ENCODE measurements at places on chromosomes 3 and 15.

- no peak for DNase-seq
Measured at GRCh38 chr3:136239094-136239493, 11.0 kb upstream of the PCCB start.

DNA sequence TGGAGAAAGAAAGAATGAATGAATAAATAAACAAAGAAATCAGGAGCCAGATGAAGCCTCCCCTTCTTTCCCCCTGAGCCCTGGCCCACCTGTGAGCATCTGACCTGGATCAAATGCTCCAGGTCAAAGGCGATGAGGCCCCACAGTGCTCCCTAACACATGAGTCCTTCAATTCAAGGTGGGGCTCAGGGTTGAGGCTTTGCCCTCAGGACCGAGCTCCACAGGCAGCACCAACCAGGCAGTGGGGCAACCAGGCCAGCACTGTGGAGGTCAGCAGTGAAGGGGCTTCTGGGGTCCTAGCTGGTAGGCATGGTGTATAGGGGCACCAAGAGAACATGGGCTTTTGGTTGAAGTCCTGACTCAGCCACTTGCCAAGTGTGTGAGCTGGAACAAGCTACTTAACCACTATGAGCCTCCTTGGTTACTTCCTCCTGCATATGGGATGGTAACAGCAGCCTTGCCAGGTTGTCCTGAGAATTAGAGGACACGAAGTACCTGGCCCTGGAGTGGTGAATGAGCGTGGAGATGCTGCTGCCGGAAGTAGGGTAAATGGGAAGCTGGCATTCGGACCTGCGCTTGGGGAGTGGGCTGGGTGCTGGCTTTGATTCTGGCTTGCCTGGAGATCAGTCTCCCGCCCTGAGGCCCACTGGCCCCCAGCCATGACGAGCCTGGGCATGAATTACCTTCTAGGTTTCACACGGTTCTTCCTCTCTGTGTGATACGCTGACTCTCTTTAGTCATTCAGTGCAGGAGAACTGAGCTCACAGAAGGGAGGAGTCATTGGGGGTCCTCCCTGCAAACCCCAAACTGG, 10.0 kb upstream of the PAQR5 start:
- no peak for DNase-seq

- no peak for DNase-seq
Measured at GRCh38 chr3:120167488-120167887, 73.2 kb upstream of the GSK3B start.

- no peak for DNase-seq
Measured at GRCh38 chr15:71698030-71698429, 112.3 kb upstream of the NR2E3 start.

- DNase-seq: no peak
Measured at GRCh38 chr15:59174151-59174834, 32.4 kb upstream of the LDHAL6B start.

GRCh38 chr15:41810651-41811431, 17.1 kb upstream of the JMJD7 start:
- DNase-seq: peak; percentile 56

DNA sequence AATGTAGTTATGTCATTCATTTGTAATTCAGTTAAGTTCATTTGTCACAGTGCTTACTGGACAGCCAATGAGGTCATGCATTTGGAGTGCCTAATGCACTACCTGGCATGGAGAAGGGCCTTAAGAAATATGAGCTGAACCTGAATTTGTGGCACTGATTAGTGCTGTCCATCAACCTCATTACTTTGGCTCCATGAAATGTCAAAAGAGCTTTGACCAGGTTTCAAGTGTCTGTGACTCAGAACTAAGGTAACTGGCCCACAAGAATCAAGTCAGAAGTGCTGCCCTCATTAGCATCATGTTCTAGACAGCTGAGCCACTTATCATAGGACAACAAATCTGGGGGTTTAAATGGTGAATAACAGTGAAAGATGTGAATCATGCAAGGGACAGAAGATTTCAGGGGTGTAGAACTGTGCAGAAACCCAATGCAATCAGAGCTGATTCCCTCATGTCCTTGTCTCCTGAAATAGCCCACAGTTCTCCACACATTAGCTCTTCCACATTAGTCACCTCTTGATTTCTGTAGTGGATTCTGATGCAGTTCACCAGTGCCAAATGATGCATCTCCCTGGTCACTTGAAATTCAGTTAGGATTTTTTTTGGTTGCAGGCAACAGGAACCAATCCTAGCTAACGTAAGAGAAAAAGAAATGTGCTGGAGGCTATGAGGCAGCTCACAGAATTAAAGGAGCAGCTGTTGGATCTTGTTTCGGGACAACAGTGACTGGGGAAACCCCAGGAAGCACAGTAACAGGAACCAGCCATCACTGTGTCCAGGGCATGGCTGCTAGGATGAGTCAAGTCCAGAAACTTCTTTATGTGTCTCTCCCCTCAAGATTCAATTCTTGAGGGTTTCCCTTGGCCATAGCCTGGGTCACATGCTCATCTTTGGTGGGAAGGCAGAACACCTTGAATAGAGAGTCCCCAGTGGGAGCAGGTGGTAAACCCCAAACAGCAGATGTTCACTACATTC, 38.7 kb downstream of the CHST2 start:
- DNase-seq: no peak

DNA sequence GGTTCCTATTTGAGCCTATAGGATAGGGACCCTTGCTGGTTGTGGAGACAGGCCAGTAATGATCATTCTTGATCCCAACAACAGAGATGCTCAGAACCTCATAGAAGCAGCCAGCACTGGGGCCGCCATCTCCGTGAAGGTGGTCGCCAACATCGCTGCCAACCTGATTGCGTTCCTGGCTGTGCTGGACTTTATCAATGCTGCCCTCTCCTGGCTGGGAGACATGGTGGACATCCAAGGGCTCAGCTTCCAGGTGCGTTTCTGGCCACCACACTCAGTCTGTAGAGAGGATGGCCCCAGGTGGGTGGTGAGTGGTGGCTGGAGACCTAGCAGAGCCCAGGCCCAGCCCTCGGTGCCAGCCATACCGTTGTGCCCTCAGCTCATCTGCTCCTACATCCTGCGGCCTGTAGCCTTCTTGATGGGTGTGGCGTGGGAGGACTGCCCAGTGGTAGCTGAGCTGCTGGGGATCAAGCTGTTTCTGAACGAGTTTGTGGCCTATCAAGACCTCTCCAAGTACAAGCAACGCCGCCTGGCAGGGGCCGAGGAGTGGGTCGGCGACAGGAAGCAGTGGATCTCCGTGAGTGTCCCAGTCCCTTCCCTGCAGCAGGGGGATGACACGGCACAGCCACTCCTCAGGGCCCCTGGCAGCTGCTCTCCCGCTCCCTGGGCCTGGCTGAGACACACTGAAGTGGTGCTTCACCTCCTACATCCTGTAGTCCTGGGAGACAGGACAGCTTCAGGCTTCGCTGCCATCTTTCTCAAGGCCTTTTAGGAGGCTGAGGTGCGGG, 46.5 kb upstream of the PDE8A start:
- no peak for DNase-seq

DNA sequence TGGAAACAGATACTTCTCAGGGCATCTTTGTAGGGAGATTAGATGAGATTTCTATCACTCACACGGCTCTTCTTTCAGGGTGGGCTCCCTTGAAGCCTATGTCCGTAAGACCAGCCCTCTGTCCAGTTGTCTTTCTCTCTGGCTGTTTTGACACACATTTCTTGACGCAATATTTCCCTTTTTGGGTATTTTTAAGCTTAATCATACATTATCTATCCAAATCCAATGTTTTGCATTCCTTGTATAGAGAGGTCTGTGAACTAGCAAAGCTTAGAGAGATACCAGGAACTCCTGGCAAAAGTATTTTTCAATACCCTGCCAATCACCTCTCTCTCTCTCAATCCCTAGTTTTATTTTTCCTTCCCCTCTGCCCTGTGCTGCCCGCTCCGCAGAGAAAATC, 79.3 kb downstream of the EOMES start:
- no peak for DNase-seq

DNA sequence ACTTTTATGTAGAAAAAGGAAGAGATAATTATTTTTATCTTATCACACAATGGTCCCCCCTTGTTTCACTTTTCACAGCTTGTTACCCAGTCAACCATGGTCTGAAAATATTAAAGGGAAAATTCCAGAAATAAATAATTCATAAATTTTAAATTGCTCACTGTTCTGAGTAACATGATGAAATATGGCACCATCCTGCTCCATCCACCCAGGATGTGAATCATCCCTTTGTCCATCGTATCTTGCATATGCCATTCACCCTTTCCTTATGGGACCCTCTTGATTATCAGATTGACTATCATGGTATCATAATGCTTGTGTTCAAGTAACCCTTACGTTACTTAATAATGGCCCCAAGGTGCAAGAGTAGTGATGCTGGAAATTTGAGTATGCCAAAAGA, 43.7 kb downstream of the ANKRD28 start:
- DNase-seq: no peak

DNA sequence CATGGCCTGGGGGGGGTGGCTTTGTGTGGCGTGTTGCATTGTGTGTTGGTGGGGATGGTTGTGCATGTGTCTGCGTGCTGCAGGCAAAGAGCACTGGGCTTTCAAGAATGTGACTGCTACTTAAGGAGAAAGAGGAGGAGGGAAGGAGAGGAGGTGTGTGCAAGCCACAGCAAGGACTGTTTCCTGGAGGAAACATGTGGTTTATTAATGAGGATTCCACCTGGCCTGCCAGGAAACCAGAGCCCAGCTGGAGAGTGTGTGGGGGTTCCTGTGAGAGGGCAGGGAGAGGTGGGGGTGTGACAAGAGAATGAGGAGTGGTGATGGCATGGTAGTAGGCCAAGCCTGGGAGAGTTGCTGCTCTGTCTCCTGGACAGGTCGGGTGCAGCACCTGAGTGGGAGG, 258.1 kb upstream of the ROPN1 start:
- DNase-seq: no peak
